Vagina (tissue), 2 donors: ENCODE measurements at places on chromosomes 2 and 18. TPM values are rescaled to one million over a fixed set of nuclear protein-coding genes. Genes with fewer than 3 reads are reported as not detected.

The RBKS gene
- 2.2 TPM for total RNA-seq

The SMAD7 gene
- total RNA-seq: 34.1 TPM

The SRD5A2 gene
- 2.9 TPM for total RNA-seq

The DSG2 gene
- 11.8 TPM for total RNA-seq

The ERICH2 gene
- not detected for total RNA-seq

The COLEC11 gene
- total RNA-seq: not detected

The NT5C1B gene
- not detected for total RNA-seq

The GATA6 gene
- 9.8 TPM for total RNA-seq

The ALMS1 gene
- 25.0 TPM for total RNA-seq

The CENPA gene
- total RNA-seq: not detected

The RASGRP3 gene
- 4.2 TPM for total RNA-seq

The GAL3ST2 gene
- 0.98 TPM for total RNA-seq

The VWA3B gene
- not detected for total RNA-seq

The BCL2 gene
- total RNA-seq: 18.7 TPM

The C2orf15 gene
- total RNA-seq: not detected

The PPP1R1C gene
- total RNA-seq: not detected

The ALLC gene
- total RNA-seq: not detected

The NEU2 gene
- not detected for total RNA-seq

The NR4A2 gene
- 17.2 TPM for total RNA-seq

The AFF3 gene
- 7.6 TPM for total RNA-seq

The TUBA3D gene
- 0.74 TPM for total RNA-seq

The ASB18 gene
- total RNA-seq: not detected

The EIF2B4 gene
- total RNA-seq: 37.1 TPM

The FAM124B gene
- 1.7 TPM for total RNA-seq

The ANKRD30B gene
- total RNA-seq: not detected

The MYO7B gene
- total RNA-seq: not detected

The TMEM169 gene
- not detected for total RNA-seq

The DSG3 gene
- total RNA-seq: 192 TPM

The ZSWIM2 gene
- not detected for total RNA-seq

The ASXL2 gene
- 16.2 TPM for total RNA-seq

The B3GNT7 gene
- 7.1 TPM for total RNA-seq

The CERKL gene
- total RNA-seq: not detected

The UGT1A4 gene
- 0.98 TPM for total RNA-seq

The LYG2 gene
- total RNA-seq: not detected

The IFT172 gene
- 30.7 TPM for total RNA-seq

The PRKAG3 gene
- total RNA-seq: not detected

The RAB6C gene
- not detected for total RNA-seq

The GYPC gene
- total RNA-seq: 84.2 TPM

The GTF2A1L gene
- total RNA-seq: 12.8 TPM

The ALPP gene
- total RNA-seq: not detected

The CXCR1 gene
- total RNA-seq: 0.49 TPM

The LIMS3 gene
- total RNA-seq: 2.2 TPM

The DPP10 gene
- not detected for total RNA-seq

The STARD7 gene
- total RNA-seq: 69.5 TPM

The ACVR1C gene
- 6.6 TPM for total RNA-seq

The CHRND gene
- not detected for total RNA-seq

The DNAJC5G gene
- 1.5 TPM for total RNA-seq

The UGT1A5 gene
- 1.2 TPM for total RNA-seq

The ZSCAN30 gene
- 19.4 TPM for total RNA-seq
